Frontal cortex (tissue), 4 donors: ENCODE measurements at places on chromosomes 7 and 10. TPM values are rescaled to one million over a fixed set of nuclear protein-coding genes. Genes with fewer than 3 reads are reported as not detected.

HSPA12A gene
- 33.0 TPM for total RNA-seq

ATXN7L1 gene
- 7.7 TPM for total RNA-seq

SPDYE6 gene
- total RNA-seq, result not detected

RGS10 gene
- total RNA-seq, result 8.2 TPM

MSMB gene
- not detected for total RNA-seq

OR6V1 gene
- not detected for total RNA-seq

ADCK2 gene
- 48.9 TPM for total RNA-seq

LIPJ gene
- 3.7 TPM for total RNA-seq

PIK3CG gene
- total RNA-seq, result 1.6 TPM

CDHR3 gene
- 11.4 TPM for total RNA-seq

TMEM236 gene
- total RNA-seq, result under 0.01 TPM

KIAA1217 gene
- total RNA-seq, result 4.1 TPM

CFAP46 gene
- total RNA-seq, result 2.0 TPM

CPA5 gene
- not detected for total RNA-seq

ZNF282 gene
- total RNA-seq, result 20.8 TPM

HYAL4 gene
- total RNA-seq, result not detected

PCGF5 gene
- 15.5 TPM for total RNA-seq

CNTNAP2 gene
- 110 TPM for total RNA-seq

HTR7 gene
- total RNA-seq, result 14.3 TPM

CADPS2 gene
- 9.8 TPM for total RNA-seq

CYP3A4 gene
- total RNA-seq, result not detected

ADRA2A gene
- 19.6 TPM for total RNA-seq

CFAP69 gene
- 3.3 TPM for total RNA-seq

PON1 gene
- not detected for total RNA-seq

MACROH2A2 gene
- 48.9 TPM for total RNA-seq

ABCC2 gene
- 0.41 TPM for total RNA-seq

SH3PXD2A gene
- total RNA-seq, result 6.1 TPM

ACTL6B gene
- 163 TPM for total RNA-seq

LLCFC1 gene
- total RNA-seq, result not detected

INPP5F gene
- 212 TPM for total RNA-seq

RNF133 gene
- total RNA-seq, result 0.41 TPM

SLC16A9 gene
- 8.2 TPM for total RNA-seq

PTPN20 gene
- total RNA-seq, result 18.8 TPM
